ENCODE measurements at places on chromosomes 5 and 9.

DNA sequence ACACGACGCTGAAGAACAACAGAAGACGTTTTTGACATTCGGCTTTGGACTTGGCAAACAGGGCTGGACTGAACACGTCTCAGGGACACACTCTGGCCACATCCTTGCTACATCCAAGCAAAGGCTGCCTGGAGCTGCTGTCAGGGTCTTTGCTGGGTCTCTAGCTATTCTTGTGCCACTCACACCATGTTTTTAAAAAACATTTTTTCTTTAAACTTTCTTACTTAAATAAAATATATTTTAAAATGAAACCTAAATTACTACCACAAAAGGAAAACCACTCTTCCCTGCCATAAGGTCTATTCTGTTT lies 128.3 kb upstream of the PHYKPL start:
- no peak for DNase-seq

DNA sequence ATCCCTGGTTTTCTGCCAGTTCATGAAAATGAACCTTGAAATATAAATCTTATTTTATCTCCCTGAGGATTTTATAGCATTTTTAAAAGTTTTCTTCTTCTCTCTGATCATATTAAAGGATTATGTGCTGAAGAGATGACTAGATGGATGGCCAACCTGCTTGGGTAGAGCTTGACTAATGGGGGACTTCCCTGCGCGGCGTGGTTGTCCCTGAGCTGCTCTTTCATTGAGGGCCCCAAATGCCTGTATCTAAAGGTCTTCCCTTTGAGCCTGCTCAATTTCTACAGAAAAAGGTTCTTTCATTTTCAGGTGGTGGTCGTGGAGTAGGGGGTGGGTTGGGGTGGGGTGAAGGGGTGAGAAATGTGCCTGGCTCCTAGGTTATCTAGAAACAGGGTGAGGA lies 20.5 kb upstream of the CDKN2AIPNL start:
- DNase-seq, result no peak

DNA sequence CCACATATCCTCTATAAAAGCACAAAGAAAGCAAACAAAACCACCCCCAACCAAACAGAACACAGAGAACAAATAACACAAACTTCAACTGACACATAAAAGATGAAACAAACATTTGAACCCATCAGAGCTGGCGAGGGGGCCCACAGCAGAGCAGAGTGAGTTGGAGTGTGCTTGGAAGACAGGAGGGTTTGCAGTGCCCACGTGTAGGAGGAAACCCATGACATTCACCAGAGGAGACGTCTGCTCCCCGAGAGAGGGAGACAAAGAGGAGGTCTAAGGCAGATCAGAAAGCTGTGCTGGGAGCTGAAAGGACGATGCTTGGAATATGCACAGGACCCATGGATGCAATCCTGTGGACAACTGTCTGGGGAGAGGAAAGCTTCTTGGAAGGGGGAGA lies 27.0 kb downstream of the MRPL36 start:
- no peak for DNase-seq

DNA sequence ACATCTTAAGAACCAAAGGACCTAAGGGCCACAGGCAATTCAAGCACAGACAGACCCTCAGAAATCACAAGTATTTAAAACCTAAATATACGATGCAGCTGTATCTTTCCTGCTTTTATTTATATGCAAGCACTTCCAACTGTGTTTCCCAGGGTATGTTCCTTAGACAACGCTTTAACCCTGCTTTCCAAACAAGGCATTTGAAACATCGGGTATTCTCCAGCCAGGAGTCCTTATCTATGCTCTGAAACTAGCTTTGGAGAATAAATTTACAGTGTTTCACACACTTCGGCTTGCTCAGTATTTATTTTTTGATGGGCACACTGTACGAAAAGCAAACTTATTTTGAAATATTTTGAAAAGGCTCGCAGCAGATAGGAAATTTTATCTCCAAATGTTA lies 13.5 kb downstream of the NR6A1 start:
- DNase-seq, result no peak

DNA sequence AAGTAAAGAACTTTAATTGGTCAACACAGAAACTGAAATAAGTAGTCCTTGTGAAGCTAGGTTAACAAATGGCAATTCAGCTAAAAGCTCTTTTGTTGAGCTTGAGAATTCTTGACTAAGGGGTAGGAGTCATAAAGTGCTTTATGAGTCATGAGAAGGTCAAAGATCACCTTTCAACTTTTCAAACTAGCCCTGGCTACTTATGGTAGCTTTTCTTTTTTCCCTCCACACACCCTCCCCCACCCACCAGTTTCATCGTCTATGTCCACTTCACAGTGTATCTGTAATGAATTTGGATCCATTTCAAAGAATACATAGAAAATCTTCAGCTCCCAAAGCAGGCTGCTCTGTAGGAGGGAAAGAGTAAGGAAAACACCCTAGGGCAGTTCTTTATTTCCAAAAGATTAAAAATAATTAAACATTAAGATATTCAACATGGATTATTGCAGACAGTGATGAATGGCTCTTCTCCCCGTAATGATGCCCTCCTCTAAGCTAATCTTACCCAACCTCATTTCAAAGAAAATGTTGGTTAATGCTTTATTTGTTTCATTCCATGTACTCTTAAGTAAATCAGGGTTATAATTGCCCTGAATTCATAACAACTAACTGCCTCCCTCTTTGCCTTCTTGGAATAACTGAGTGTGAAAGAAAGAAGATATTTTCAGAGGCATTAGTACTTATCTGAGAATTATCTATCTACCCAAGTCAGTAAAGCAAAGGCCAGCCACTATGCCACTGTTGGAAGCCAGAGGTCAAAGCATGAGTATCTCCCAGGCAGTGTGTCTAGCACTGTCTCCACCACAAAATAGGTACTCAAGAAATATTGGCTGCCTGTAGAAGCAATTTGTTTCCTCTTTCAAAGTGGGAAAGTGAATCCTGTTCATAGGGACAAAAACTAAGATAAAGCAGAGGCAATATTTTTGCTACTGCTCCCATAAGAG lies 290.6 kb downstream of the PIK3R1 start:
- DNase-seq, result no peak

DNA sequence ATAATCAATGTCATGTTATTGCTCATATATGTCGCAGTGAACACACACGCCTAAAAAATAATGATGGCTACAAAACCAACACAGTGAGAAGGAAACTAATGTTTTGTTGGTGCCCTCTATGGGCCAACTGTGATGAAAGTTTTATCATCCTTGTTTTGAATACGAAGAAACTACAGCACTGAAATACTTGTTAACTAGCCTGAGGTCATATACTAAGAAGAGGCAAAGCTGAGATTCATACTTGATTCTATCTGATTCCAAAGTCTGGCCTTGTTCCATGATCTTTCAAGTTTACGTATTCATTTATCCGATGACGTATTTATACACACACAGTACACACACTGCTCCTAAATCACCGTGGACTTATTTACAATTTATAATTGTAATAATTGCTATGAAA lies 16.1 kb upstream of the DRD1 start:
- DNase-seq, result no peak

DNA sequence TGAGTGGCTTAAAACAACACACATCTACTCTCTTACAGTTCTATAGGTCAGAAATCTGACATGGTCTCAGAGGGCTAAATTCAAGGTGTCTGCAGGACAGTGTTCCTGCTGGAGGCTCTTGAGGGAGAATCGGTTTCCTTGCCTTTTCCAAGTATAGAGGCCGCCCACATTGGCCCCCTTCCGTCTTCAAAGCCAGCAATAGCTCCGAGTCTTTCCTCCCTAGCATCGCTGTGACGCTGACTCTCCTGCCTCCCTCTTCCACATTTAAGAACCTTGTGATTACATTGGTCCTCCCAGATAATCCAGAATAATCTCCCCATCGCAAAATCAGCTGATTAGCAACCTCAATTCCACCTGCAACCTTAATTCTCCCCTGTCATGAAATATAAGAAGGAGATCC lies 81.3 kb upstream of the IER5L start:
- no peak for DNase-seq

DNA sequence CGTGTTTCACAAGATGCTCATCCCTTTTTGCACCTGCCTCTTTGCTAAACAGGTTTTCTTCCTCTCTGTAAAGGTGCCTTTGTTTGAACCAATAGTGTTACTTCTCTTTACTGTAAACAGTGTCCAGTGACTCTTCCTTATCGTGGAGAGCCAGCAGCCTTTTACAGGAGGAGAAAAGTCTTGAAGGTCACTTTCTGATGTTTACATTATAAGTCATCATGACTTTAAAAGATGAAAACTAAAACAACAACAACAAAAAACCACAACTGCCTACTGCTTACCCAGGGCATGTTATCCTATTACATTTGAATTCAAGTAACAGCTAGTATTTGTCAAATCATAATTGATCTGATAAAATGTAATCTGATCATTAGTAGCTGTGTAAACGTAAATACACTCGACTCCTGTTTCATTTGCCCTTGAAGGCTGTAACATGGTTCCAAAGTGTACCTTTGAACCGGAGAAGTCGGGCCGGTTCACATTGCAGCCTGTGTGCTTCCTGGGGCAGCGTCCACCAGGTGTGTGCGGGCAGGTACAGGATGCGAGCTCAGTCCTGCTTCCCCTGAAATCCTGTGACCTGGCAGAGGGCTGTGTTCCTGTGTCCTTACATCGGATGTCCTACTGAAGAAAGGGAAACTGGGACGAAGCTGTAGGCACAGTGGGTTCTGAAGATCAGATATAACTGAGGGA lies 118.1 kb downstream of the C9orf152 start:
- no peak for DNase-seq

DNA sequence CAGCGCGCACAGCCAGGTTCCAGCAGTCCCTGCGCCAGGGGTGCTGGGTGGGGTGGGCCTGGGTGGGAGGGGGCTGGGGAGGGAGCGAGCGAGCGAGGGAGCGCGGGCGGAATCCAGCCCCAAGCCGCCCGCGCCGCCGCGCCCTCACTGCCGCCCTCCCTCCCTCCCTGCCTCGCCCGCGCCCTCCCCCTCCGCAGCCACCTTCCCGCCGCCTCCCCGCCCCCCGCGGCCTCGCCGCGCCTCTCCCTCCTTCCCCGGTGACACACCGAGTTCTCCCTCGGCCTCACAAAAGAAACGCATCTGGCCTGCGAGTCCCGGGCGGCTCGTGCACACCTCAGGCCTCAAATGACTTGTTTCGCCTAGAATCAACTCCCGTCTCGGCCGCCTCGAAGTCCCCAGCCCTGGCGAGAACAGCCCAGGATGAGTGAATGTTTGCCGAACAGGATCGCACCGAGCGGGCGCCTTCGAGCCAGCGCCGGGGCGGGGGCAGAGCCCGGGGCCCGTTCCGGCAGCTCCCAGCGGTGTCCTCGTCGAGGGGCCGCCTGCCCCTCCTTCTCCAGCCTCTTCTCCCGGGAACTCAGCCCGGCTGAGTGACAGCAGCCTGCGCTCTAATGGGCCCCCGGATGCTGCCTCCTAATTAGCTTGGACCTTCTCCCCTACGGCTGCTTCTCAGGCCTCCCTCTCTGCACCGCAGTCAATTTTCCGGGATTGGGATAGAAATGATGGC lies 371 bp upstream of the PITX1 start:
- DNase-seq, result no peak

GRCh38 chr5:126514131-126514557 lies 80.9 kb downstream of the ALDH7A1 start:
- no peak for DNase-seq

DNA sequence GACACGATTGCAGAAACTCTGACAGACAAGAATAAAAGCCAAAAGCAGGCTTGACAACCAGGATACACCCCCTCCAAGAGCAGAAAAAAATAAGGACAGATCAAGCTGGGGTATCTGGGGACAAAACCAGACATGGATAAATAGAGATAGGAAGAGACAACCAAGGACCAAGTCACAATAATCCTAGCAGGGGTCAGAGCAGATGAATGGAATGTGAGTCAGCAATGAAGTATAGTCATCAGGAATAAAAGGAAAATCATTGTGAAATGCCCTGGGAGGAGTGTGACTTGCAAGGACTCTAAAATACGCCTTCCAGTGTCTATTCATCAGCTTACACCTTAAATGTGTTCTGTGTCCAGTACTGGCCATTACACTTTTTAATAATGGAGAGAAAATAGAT lies 206.8 kb downstream of the CAAP1 start:
- no peak for DNase-seq

Data from cortex of kidney (tissue), 1 donor.